Left ventricle myocardium inferior (tissue), 1 donor: ENCODE measurements at places on chromosomes 12 and 14.

DNA sequence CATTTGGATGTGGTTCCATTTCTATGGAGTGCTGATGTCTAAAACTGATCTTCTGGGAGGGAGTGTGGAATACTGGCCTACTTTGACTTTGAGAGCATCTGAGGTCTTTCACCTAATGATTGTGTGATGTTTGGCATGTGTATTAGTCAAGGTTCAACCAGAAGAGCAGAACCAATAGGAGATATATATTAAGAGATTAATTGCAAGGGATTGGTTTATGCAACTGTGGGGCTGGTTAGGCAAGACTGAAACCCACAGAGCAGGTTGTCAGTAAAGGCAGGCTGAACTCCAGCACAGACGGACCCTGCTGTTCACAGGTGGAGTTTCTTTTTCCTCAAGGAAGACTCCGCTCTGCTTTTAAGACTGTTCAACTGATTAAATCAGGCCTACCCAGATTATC, 11.6 kb downstream of the BMAL2 start:
- H3K4me3 ChIP-seq = no peak overlapping the region
- no peaks in the 10 kb centered on the region for H3K36me3 ChIP-seq
- DNase-seq = no peak
- H3K27ac ChIP-seq = no peak overlapping the region

DNA sequence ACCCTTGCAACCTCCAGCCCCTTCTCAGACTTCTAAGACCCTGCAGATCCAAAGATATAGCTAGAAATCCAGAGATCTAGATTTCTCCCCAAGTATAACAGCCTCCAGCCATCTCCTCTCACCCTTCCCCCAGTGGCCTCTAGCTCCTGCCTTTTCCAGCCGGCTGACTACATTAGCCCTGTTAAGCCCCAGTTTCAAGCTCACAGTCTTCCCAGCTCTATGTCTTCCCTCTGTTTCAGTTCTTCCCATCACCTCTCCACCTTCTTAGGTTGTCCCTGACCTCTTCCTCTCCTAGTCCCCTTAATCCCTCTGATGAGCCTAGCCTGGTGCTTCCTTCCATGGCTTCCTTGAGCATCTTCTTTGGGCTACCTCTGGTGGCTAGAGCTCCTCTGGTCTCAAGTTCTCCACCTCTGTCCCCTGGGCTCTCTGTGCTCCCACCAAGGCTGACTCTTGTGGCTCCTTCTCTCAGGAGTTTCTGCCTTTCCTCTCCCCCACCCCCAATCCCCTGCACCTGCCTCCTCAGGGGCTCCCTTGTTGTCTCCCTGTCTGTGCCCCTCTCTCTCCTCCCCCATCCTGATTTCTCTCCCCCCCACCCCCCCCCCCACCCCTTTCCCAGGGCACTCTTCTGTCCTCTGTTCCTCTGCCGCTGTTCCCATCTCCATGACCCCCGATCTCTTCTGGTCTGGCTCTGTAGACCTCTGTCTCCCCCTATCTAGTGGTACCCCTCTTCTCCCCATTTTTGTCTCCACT, 816 bp upstream of the GDF11 start:
- no peaks in the 10 kb centered on the region for H3K36me3 ChIP-seq
- H3K4me1 ChIP-seq = peaks cover 58% of the 10 kb centered on the region
- peak overlapping the region; percentile 27 for H3K27ac ChIP-seq
- no peaks in the 10 kb centered on the region for H3K27me3 ChIP-seq

- no peak for DNase-seq
- no peaks in the 10 kb centered on the region for H3K36me3 ChIP-seq
- peaks cover 100% of the 10 kb centered on the region for H3K4me1 ChIP-seq
- peak overlapping the region; percentile 40 for H3K4me3 ChIP-seq
Observed at GRCh38 chr14:101834800-101835547, 73.5 kb downstream of the PPP2R5C start.

- no peaks in the 10 kb centered on the region for H3K27me3 ChIP-seq
- H3K4me3 ChIP-seq = no peak overlapping the region
- H3K27ac ChIP-seq = peak overlapping the region; percentile 59
- H3K4me1 ChIP-seq = peaks cover 51% of the 10 kb centered on the region
Observed at GRCh38 chr14:35366056-35366451, 38.5 kb downstream of the NFKBIA start.

DNA sequence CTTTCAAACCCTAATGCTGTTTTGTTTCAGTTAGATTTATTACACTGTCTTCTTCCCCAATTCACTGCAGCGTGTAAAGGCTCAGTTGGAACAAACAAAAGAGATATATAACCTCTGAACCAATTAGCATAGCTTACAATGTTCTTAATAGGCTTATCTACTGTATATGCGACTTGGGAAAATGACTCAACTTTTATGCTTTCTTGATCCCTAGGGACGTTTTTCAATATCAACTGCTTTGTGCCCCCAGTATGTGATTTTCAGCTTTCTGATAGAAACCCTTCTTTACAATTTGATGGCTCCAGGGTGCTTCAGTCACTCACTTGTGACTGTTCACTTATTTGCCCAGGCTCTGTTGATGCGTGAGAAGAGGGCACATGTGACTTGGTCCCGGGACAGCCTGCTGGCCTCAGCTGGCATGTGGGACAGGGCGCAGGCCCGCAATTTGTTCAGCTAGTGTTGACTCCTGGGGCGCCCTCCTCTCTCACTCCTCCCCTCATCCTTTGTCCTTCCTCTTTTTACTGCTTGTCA, 107.1 kb downstream of the TMTC2 start:
- DNase-seq = no peak
- no peaks in the 10 kb centered on the region for H3K4me1 ChIP-seq
- no peaks in the 10 kb centered on the region for H3K36me3 ChIP-seq
- H3K4me3 ChIP-seq = no peak overlapping the region
- H3K27me3 ChIP-seq = no peaks in the 10 kb centered on the region
- H3K27ac ChIP-seq = no peak overlapping the region

DNA sequence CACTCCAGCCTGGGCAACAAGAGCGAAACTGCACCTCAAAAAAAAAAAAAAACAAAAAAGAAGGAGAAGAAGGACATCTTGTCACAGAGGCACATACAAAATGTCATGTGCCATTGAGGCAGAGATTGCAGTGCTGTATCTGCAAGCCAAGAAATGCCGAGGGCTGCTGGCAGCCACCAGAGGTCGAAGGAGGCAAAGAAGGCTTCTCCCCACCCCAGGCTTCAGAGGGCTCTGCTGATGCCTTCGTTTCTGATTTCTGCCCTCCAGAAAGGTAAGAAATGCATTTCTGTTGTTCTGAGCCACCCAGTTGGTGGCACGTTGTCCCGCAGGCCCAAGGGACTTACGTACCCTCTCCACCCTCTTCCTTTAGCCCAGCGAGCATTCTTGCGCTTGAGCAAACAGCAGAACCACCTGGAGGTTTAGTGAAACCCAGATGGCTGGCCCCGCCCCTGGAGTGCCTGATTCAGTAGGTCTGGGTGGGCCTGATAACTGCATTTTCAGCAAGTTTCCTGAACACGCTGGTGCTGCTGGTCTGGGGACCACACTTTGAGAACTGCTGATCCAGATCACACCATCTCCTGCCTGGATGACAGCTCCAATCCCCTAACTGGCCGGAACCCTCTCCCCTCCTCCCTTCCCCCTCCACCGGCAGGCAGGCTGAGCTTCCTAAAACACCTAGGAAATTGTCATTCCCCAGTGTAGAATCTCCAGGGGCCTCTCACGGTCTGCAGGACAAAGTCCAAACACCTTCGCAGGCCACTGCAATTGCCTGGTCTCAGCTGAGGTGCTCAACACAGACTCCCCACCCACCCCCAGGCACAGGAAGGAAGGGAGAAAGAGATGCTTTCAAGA, 21.1 kb upstream of the SCARB1 start:
- H3K4me1 ChIP-seq = peaks cover 8% of the 10 kb centered on the region
- H3K27me3 ChIP-seq = no peaks in the 10 kb centered on the region
- no peak overlapping the region for H3K27ac ChIP-seq
- H3K36me3 ChIP-seq = no peaks in the 10 kb centered on the region
- H3K4me3 ChIP-seq = no peak overlapping the region

GRCh38 chr14:100143523-100143922, 15.9 kb downstream of the DEGS2 start:
- H3K4me3 ChIP-seq = no peak overlapping the region
- no peak overlapping the region for H3K27ac ChIP-seq
- no peaks in the 10 kb centered on the region for H3K36me3 ChIP-seq
- H3K4me1 ChIP-seq = peaks cover 47% of the 10 kb centered on the region
- H3K27me3 ChIP-seq = no peaks in the 10 kb centered on the region
- DNase-seq = no peak

DNA sequence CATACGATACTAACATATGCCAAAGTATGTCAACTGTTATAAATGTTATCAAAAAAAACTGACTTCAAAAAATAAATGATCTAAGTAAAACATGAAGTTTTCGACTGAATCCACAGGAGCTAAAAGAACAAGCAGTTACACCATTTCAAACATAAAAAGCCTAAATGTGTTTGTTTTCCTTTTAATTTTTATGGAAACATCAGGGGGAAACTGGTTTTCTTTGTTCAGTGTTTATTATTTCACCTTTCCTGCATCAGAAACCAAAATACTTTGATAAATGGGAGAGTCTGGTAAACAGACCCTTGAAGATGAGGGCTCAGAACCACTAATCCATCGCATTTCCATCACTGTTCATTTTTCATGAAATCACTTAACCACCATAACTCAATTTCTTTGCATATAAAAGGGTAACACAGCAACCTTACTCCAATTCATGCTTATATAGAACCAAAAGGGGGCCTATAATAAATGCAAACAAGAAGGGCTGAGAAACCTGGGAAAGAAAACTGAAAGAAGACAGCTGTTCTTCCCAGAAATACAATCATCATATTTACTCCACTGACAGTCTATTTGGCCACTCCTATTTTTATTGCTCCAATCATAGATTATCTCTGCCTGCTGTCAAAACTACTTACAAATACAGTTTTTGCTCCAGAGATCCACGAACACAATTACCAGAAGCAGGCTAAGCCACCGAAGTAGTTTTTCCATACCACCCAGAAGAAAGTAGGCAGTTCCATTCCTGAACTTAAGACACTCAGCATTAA, 17.0 kb downstream of the FGD6 start:
- no peaks in the 10 kb centered on the region for H3K27me3 ChIP-seq
- H3K4me3 ChIP-seq = peak overlapping the region; percentile 13
- no peaks in the 10 kb centered on the region for H3K36me3 ChIP-seq
- peaks cover 51% of the 10 kb centered on the region for H3K4me1 ChIP-seq
- peak overlapping the region; percentile 39 for H3K27ac ChIP-seq

GRCh38 chr12:75837700-75838099, 193.9 kb downstream of the PHLDA1 start:
- DNase-seq = peak; percentile 38
- H3K36me3 ChIP-seq = no peaks in the 10 kb centered on the region
- H3K27me3 ChIP-seq = no peaks in the 10 kb centered on the region
- H3K4me1 ChIP-seq = peaks cover 7% of the 10 kb centered on the region

DNA sequence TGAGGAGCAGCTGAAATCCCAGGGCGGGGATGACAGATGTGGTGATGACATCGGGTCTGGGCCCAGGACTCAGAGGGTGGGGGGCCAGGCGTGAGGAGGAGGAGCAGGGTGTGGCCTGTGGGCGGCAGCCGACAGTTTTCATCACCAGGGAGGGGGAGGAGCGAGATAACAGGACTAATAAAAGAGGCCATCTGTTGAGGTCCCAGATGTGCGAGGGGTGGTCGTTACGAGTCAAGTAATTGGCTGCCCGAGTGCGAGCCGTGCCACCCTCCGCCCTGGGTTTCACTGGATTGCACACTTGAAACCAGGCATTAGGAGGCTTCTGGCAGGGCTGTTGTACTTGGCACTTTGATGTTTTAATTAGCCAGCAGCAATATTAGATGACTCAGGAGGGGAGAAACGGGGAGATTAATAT, 67.2 kb downstream of the NOS1 start:
- H3K27ac ChIP-seq = no peak overlapping the region
- H3K4me3 ChIP-seq = no peak overlapping the region
- H3K27me3 ChIP-seq = peaks cover 63% of the 10 kb centered on the region
- no peak for DNase-seq

- no peaks in the 10 kb centered on the region for H3K36me3 ChIP-seq
- no peak overlapping the region for H3K4me3 ChIP-seq
- no peak for DNase-seq
- H3K27me3 ChIP-seq = peaks cover 48% of the 10 kb centered on the region
- H3K27ac ChIP-seq = no peak overlapping the region
Observed at GRCh38 chr12:98901189-98901588, 256.1 kb downstream of the APAF1 start.

- H3K4me3 ChIP-seq = no peak overlapping the region
- no peaks in the 10 kb centered on the region for H3K36me3 ChIP-seq
- no peaks in the 10 kb centered on the region for H3K27me3 ChIP-seq
- no peak for DNase-seq
- H3K27ac ChIP-seq = no peak overlapping the region
- no peaks in the 10 kb centered on the region for H3K4me1 ChIP-seq
Observed at GRCh38 chr12:84648425-84648824, 264.2 kb downstream of the SLC6A15 start.

DNA sequence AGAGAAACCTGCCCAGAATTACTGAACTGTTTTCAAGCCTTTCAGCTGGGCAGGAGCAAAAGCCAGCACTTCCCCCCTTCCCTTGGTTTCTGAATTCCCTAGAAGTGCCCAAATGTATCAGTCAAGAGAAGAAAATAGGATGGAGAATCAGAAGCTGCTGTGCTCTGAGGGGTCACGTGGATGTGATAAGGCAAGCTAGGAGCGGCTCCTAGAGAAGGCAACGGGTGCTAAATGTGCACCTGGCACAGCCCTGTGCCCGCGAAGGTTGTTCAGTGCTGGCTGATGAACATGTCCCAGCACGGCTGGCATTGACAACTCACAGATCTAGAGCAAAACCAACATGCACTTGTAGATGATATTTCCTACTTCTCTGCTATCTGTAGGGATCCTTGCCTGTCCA, 8.3 kb downstream of the EMG1 start:
- H3K4me3 ChIP-seq = no peak overlapping the region
- H3K36me3 ChIP-seq = peaks cover 92% of the 10 kb centered on the region
- DNase-seq = no peak

DNA sequence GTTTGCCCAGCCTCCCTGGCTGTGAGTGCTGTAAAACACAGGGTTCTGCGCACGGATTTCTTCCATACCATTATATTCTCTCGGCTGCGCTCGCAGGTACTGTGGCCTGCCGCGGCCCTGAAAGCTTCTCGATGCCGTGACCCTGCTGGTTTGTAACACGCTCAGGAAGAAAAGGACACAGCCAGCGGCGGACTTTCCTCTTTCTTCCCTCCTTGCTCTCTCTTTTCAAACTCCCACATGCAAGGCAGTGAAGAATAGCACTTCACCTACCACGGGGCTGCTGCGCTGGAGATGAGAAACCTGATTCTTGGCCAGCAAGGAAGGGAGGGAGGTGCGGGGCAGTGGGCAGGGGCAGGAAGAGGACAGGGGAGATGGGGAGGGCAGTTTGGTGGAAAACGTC, 130.2 kb downstream of the RBM19 start:
- no peak overlapping the region for H3K27ac ChIP-seq
- H3K27me3 ChIP-seq = no peaks in the 10 kb centered on the region
- no peak overlapping the region for H3K4me3 ChIP-seq
- no peaks in the 10 kb centered on the region for H3K36me3 ChIP-seq
- H3K4me1 ChIP-seq = no peaks in the 10 kb centered on the region

- peak overlapping the region; percentile 47 for H3K4me3 ChIP-seq
- no peak for DNase-seq
- H3K36me3 ChIP-seq = peaks cover 82% of the 10 kb centered on the region
- H3K27ac ChIP-seq = peak overlapping the region; percentile 67
- no peaks in the 10 kb centered on the region for H3K27me3 ChIP-seq
- H3K4me1 ChIP-seq = peaks cover 58% of the 10 kb centered on the region
Observed at GRCh38 chr14:73718418-73719251, 4.5 kb upstream of the PNMA1 start.

GRCh38 chr12:41439801-41440200, 251.7 kb downstream of the PDZRN4 start:
- DNase-seq = no peak
- no peaks in the 10 kb centered on the region for H3K27me3 ChIP-seq
- no peak overlapping the region for H3K27ac ChIP-seq
- H3K4me1 ChIP-seq = no peaks in the 10 kb centered on the region

- H3K36me3 ChIP-seq = no peaks in the 10 kb centered on the region
- peak overlapping the region; percentile 79 for H3K27ac ChIP-seq
- DNase-seq = no peak
- H3K4me1 ChIP-seq = peaks cover 43% of the 10 kb centered on the region
- H3K4me3 ChIP-seq = no peak overlapping the region
Observed at GRCh38 chr12:116597886-116598285, 38.7 kb downstream of the MAP1LC3B2 start.
